MM.1S (cell line): ENCODE measurements at places on chromosomes 3 and 15.
A peak's percentile ranks its signal among the peaks of the same experiment; 100 is the strongest.

DNA sequence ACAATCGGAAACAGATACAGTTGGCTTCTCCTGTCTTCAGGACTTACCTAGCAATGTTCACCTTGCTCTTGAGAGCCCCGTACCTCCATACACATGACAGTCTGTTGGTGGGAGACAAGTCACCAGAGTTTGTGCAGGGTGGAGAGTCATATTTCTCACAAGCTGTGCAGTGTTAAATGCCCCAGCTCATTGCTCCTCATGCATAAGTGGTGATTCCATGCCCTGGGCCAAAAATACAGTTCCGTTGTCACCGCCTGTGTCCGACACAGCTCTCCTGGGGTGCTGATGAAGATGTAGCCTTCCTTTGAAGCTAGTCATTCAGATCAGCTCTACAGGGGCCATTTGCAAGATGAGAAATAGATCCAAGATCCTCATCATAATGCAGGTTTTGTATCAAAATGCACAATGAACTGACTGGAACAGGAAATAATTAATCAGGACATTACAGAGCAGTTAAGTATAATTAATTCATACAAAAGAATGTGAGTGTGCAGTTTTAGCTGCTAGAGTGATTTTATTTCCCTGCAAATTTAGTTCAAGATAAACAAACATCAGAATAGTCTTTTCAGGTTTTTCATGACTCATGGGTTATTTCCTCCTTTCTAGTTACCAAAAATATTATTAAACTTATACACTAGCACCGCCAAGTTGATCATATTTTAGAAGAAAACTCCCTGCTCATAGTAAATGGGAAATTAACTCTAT, 66.5 kb downstream of the CD47 start:
- DNase-seq, result no peak

- no peak for DNase-seq
Observed at GRCh38 chr15:100713163-100713867, 110.9 kb downstream of the ASB7 start.

DNA sequence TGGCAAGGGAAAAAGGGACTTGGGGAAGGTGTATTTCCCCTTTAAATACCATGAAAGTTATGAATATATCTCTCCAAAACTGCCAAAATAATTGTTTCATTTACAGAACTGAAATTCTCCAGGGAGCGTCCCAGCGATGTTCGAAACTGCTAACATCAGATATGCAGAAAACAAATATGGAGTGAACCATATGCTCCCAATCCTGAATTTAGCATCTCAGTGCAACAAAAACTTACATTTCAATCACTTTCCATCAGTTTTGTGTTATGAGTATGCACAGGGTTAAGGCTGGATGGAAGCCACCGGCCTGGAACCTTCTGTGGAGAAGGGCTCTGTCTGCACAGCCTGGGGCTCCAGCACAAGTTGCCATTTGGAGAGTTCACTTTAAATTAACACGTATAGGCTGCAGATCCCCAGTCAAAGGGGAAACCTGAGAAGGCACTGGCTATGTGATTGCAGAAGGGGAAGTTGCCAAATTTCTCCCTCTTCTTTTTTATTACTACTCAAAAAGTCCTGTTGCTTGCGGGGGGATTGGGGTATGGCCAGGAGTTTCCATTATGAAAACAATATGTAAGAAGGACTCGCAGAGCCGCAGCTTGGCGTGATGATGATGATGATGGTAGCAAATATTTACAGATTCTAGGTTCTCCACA, 56.9 kb upstream of the FOXP1 start:
- no peak for DNase-seq

DNA sequence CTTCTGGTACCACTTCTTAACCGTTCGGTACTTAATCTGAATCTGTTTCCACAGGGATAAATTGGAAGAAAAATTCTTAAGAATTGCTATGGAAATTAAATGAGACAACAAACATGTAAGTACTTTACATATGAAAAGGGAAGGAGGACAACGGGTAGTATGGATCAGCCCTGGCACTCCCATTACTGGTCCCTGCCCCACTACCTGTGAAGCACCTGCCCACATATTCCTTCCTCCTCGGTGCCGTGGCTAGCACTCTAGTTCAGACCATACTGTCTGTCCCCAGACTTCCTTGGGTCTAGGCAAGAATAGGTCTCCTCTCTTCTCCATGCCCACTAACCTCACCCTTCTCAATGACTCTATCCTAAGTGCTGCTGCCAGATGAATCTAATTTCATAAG, 46.2 kb downstream of the SHQ1 start:
- DNase-seq, result no peak

GRCh38 chr3:4595710-4596113, 102.6 kb downstream of the ITPR1 start:
- DNase-seq, result no peak

DNA sequence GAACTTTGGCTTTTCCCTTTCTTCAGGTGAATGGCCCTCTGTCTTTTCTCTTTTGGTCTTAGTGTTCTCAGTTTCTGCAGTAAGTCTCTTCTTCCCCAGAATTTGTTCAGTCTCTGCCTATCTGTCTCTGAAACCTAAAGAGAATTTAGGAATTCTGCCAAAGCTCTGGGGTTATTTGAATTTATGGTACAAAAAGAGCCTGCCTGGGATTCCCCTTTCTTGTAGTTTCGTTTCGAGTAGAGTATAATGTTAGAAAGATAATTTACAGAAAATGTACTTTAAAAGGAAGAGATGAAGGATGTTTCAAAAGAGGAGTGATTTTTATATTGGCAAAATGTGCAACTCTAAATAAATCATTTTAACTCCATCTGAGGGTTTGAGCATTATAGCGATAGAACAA, 247.4 kb upstream of the SATB1 start:
- DNase-seq, result peak; percentile 14

- DNase-seq, result peak; percentile 13
Observed at GRCh38 chr3:108588601-108589000, 637 bp downstream of the CIP2A start.

GRCh38 chr3:117230924-117231323, 521.3 kb downstream of the TUSC7 start:
- no peak for DNase-seq

DNA sequence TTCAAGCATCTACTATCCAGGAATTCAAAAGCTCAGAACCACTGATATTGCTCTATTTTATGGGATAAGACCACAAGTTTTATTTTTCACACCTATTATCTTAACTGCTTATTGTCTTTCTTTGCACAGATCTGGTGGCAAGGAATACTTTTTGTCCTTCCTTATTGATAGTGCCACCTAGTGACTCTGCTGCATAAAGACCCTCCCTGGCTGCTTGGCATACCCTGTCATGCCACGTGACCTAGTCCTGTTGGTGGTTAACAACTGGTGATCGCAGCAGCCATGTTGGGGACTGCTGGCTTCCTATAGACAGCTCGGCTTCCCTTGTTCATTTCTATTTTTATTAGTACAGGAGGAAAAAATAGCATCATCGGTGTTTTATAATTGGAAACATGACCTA, 236.3 kb downstream of the MEX3B start:
- DNase-seq, result peak; percentile 72

- DNase-seq, result no peak
Observed at GRCh38 chr3:163745204-163745603, 1333.1 kb downstream of the SI start.

- DNase-seq, result no peak
Observed at GRCh38 chr3:111277226-111277625, 205.6 kb downstream of the NECTIN3 start.

DNA sequence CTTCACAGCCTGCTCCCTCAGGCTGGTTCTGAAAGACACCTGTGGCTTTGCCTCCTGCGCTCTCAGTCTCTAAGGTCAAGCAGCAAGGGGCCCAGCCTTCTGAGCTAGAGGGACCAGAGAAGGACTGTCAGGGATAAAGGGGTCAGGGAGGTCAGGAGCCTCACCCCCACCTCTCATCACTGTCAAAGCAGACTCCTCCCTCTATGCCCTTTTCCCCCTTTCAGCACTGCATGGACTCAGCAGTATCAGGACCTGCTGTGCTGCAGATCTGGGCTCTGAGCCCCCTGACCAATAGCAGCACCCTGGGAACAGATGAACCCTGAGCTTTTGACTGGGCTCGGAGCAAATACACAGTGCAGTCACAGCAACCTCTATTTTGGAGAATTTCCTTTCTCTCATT, 3.2 kb upstream of the BMF start:
- DNase-seq, result peak; percentile 49

GRCh38 chr3:63914312-63914711, 2.1 kb upstream of the SCAANT1 start:
- DNase-seq, result no peak

GRCh38 chr15:86735247-86736040, 655.8 kb downstream of the AGBL1 start:
- no peak for DNase-seq

- DNase-seq, result peak; percentile 60
Observed at GRCh38 chr3:58167431-58168351, 43.1 kb downstream of the DNASE1L3 start.

- DNase-seq, result no peak
Observed at GRCh38 chr15:83595191-83595590, 58.7 kb upstream of the ADAMTSL3 start.

DNA sequence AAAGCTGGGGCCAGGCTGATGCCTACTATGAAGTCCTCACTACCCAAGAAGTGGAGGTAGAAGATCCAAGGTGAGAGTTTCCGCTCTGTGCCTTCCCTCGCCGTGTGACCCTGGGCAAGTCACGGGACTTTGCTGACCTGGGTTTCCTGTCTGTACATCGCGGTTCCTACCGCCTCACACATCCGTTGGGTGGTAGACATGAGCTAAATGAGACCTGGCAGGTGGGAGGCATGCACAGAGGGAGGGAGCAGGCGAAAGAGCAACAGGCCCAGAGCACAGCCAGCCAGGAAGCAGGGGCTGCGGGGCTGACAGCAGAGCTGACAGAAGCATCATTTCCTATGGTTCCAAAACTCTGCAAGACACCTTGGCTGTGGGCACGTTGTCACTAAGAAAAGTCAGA, 157.3 kb upstream of the BHLHE40 start:
- DNase-seq, result no peak

GRCh38 chr15:42511007-42511391, 15.6 kb downstream of the SNAP23 start:
- DNase-seq, result no peak

GRCh38 chr3:121477589-121477988, 68.2 kb downstream of the POLQ start:
- no peak for DNase-seq

DNA sequence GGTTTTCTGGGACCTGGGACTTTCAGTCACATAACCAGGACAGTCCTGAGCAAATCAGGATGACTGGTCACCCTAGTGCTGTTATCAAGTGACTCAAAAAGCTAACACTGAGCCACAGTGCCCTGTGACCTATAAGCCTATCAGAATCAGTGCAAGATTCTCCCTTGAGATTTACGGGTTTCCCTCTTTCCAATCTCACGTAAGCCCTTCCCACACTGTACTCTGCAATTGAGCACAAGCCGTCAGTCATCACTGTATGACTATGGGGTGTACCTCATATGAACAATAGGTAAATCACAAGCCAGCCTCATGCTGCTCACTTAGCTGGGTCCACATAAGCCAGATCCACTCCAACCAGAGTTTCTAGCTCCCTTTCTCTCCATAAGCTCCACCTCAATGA, 21.0 kb upstream of the CLDN18 start:
- DNase-seq, result no peak

DNA sequence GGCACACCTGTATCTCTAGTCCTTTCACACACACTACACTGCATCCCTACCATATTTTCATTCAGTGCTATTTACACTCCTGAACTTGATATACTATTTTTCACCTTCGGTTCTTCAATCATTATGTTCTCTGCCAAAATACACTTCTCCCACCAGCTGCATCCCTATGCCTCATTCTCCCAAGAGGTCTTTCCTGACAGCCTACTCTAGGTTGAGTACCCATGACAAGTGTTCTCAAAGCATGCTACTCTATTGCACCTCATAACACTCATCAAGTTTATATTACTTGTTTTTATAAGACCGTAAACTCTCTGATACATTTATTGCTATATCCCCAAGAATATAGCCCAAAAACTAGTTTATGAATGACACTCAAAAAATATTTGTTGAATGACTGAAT, 549.5 kb downstream of the PYDC2 start:
- no peak for DNase-seq

DNA sequence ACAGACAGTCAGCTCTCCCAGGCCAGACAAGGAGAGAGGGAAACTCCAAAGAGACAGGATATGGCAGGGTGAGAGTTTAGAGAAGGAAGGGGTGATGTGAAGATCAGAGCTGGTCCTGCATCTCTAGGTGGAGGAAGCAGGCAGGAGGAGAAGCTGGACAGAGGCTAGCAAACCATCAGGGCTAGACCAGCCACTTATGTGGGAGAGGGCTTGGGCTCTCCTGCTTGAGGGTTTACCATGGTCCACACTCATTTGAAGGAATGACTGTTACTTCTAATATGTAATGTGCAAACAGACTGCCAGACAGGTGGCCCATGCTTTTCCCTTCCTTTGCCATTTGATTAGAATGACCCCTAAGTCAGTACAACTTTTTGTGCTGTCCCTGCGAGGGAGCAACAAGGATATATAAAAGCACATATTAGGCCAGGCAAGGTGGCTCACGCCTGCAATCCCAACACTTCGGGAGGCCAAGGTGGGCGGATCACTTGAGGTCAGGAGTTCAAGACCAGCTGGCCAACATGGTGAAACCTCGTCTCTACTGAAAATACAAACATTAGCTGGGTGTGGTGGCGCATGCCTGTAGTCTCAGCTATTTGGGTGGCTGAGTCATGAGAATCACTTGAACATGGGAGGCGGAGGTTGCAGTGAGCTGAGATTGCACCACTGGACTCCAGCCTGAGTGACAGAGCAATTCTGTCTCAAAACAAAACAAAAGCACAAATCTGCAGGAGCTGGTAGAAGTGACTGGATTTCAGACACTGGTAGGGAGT, 41.0 kb upstream of the MANF start:
- DNase-seq, result no peak

- DNase-seq, result no peak
Observed at GRCh38 chr3:175546115-175546514, 687.0 kb downstream of the NAALADL2 start.

DNA sequence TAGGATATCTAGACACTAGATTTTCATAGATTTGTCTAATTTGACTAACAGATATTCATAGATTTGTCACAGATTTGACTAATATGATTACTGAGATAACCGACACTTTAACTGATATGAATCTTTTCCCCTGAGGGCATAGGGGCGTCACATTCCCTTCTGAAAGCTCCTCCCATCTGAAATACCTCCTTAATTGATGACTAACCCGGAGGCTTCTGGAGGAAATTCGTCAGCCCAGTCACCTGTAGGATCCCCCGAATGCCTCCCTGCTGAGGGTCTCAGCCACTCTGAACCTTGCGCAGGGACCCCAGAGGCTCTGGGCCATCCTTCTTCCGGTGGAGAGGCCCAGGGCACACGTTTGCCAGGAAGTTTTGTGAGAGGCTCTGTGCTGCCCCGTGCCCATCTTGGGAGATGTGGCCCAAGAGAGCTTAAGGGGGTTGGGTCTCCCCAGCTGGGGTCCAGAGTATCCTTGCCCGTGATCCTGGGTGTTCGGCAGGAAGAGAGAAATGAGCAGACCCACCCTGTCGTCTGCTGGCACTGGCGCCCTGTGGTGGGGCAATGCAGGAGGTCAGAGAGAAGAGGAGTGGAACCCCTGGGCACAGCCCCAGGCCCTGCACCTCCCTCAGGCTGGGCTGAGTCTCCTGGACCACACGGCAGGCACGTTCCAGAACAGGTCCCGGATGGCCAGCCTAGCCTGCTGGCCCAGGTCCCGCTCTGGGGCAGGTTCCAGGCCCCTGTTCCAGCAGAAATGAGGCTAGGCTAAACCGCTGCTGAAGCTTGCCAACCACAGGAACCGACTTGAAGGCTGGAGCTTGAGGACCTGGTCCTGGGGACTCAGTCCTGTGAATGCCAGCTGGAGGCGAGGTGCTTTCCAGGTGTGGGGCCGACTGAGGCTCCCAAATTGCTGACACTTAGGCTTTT, 1.7 kb downstream of the PLA2G4D start:
- no peak for DNase-seq

- no peak for DNase-seq
Observed at GRCh38 chr3:141642215-141642614, 95.9 kb upstream of the RNF7 start.
